ENCODE measurements at places on chromosomes 4 and X. TPM values are rescaled to one million over a fixed set of nuclear protein-coding genes. Genes with fewer than 3 reads are reported as not detected.

Gene ADGRL3
- 54.3 TPM for total RNA-seq

Gene SNCA
- total RNA-seq, result 9.1 TPM

Gene MAGEA2
- total RNA-seq, result not detected

Gene SPANXN3
- total RNA-seq, result not detected

Gene NEXMIF
- 1.8 TPM for total RNA-seq

Gene GABRE
- total RNA-seq, result 24.4 TPM

Gene REPS2
- 5.3 TPM for total RNA-seq

Gene PCDH18
- 33.7 TPM for total RNA-seq

Gene ARSD
- 11.7 TPM for total RNA-seq

Gene PPP4R3C
- total RNA-seq, result not detected

Gene SPATA4
- 0.76 TPM for total RNA-seq

Gene NPNT
- total RNA-seq, result 106 TPM

Gene SLC4A4
- 2.0 TPM for total RNA-seq

Gene NXF2
- not detected for total RNA-seq

Gene UGT2B15
- not detected for total RNA-seq

Gene ADH7
- total RNA-seq, result not detected

Gene SLC6A14
- not detected for total RNA-seq

Gene RNF4
- 38.9 TPM for total RNA-seq

Gene SYN1
- 1.2 TPM for total RNA-seq

Gene BANK1
- total RNA-seq, result 4.9 TPM

Gene AR
- 15.4 TPM for total RNA-seq

Gene RTL5
- 10.7 TPM for total RNA-seq

Gene TSPYL2
- total RNA-seq, result 67.9 TPM

Gene SMIM43
- total RNA-seq, result not detected

Gene SMPX
- total RNA-seq, result not detected

Gene TMEM35A
- total RNA-seq, result 13.8 TPM

Gene CSAG3
- not detected for total RNA-seq
